ENCODE measurements at places on chromosomes 2 and 18.

- DNase-seq: no peak
Observed at GRCh38 chr2:173288561-173288960, 66.1 kb upstream of the CDCA7 start.

GRCh38 chr2:121167411-121167810, 117.6 kb downstream of the TFCP2L1 start:
- DNase-seq: no peak

GRCh38 chr2:212987492-212987891, 163.9 kb downstream of the IKZF2 start:
- no peak for DNase-seq

DNA sequence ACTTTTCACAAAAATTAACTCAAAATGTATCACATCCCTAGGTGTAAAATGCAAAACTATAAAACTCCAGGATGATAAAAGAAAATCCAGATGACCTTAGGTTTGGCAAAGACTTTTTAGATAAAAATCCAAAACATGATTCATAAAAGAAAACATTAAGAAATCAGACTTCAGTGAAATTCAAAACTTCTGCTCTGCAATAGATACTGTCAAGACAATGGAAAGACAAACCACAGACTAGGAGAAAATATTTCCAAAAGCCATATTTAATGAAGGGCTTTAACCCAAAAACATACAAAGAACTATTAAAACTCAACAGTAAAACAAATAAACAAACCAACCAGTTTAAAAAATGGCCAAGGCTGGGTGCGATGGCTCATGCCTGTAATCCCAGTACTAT, 173.6 kb upstream of the SPOPL start:
- no peak for DNase-seq

DNA sequence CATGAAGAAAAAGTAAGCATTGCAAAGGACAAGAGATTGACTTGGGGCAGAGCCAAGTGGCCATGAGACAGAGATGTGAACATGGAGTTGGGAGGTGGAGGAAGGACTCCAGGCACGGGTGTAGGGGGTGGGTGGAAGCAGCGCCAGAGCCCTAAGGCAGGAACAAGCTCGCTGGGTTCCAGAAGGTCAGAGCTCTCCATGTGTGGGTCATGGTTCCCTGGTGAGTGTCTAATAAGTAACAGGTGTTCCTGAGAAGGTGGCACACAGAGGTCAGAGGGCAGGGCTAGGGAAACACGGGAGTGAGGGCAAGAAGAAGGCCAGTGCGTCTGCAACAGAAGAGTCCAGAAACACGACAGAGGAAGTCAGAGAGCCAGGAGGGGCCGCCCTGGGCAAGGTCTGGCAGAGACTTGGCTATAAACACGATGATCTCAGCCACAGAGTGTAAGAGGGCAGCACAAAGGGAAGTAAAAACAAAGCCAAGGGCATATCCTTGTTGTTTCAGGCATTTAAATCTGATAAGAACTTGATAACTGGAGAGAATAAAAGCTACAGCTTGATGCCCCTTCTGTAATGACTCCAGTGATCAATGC, 260.8 kb downstream of the TGIF1 start:
- DNase-seq: no peak

DNA sequence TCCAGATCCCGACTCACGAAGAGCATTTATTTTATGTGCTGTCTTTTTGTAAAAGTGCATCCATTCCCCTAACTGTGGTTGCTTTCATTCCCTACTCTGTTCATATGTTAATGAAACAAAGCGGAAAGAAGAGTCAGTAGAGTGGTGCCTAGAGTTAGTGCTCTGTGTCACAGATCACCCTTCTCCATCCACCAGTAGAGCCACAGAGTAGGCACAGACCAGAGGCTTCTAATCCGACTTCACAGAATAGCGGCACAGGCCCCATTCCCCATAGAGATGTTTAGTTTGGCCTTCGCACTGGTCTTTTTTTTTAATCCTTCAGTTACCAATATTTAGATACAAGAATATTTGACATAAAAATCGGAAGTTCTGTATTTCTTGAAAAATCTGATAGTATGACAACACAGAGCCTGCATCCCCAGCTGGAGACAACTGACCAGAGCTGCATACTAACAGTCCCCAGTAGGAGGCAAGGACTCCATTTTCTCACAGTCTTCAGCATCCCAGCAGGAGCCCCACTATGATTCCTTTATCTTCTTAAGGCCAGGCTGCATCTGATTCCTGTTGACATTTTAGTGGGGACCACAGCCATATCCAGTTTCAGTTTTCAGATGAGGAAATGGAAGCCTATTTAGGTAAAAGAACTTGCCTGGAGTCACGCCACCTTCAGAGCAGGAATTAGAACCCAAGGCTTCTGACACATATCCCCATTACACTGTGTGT, 7.0 kb downstream of the G6PC2 start:
- DNase-seq: no peak

- DNase-seq: no peak
Observed at GRCh38 chr2:85744741-85745601, 8.8 kb upstream of the ATOH8 start.

DNA sequence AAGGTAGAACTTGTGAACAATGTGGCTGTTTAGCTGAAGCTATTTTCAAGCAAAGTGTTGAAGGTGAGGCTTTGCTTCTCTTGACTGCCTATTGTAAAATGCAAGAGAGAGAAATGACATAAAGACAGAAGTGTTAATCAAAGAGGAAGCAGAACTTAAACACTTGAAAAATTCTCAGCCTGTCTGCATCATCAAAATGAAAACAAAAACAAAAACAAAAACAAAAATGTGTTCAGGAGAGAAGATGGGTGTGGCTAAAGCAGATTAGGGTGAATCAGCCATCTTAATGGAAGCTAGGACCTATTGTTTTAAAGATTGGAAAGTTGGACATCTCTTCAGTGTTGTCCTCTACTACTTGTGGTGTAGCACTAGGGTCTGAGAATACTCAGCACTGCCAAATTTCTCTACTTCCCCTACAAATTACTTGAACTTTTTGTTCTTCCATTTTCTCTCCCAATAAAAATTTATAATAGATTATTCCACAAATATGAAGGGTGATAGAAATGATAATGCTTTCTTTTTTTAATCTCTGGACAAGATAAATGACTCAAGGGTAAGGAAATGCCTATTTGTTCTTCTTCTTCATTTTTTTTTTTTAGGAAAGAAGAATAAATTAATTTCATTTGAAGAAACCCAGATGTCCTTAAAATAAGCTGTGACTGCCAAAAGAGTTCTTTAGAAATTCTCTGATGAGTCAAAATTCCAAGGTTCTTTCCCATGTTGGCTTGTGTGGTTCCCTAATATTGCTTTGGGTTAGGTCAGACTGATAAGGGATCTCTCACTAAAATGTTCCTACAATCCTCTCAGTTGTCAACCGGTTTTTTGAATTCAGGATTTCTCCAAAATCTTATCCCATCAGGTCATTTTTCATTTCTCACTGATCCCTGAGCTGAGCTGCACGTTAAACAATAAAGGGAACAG, 571.2 kb upstream of the ZEB2 start:
- DNase-seq: no peak

DNA sequence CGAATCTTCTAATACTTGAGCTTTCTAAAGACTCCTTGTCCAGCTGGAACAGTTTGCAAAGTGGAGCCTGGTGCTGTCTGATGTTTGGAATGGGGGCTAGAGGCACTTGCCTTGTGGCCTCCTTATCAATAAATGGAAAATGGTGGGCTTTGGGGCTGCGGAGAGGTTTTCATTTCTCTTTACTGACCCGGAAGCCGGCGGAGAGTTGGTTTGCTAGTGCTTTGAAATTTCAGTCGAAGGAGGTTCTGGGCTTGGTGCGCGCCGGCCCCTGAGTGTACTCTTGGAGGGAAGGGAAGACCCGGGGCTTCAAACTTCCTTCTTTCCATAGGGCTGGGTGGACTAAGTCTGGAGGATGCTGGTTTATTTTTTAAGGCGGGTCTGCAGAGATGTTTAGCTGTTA, 714 bp downstream of the RPIA start:
- DNase-seq: peak; percentile 22

DNA sequence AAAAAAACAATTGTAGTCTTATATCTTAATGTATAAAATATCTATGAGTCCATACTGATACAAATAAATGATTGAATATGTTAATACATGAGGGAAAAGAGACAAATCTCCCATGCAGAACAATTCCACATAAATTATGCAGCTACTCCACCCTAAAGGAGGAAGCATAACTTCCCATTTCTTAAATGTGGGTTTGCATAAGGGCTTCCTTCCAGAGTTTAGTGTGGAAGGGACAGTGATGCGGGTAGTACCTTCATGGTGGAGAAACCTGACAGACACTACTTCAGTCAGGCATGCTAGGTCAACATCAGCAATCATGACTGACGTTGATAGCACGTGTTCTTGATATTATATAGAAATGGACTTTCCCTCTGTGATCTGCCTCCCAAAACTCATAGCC, 146.9 kb upstream of the STON1 start:
- no peak for DNase-seq

- DNase-seq: no peak
Observed at GRCh38 chr18:67608615-67609273, 92.2 kb upstream of the DSEL start.

GRCh38 chr18:53503914-53504441, 720.5 kb downstream of the MBD2 start:
- no peak for DNase-seq

DNA sequence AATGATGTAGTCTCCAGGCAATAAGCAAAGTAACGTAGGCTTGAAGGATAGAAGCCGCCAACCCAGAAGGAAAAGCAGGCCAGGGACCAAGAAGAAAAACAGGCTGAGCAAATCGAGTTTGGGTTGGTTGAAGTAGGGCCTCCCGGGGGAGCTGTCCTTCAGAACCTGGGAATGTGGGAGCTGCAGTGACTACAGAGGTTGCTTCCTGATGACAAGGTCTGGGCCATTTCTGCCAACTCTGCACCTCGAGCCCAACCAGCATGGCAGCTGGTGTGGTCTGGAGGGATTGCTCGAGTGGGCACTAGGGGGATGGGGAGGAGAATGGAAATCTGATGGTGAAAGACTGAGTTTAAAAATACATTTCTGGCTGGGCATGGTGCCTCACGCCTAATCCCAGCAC, 14.1 kb downstream of the ACMSD start:
- no peak for DNase-seq

GRCh38 chr2:33014268-33014667, 67.5 kb downstream of the LTBP1 start:
- no peak for DNase-seq

DNA sequence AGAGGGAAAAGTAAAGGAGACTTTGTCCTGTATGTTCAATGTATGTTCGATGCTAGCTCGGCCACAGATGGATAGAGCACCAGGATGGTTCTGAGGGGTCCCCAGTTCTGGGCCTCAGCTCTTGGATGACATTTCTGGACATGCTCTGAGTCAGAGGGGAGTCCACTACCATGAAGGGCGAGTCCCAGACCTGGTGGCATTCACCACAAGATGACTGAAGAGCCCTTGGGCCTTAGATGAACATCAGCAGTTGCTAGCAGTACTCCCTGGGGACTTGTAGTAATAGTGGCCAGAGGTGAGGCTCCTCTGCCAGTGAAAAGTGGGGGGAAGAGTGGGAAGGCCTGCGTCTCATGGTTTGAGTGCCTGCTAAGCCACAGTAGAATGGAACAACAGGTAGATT, 109.5 kb downstream of the GRB14 start:
- no peak for DNase-seq

DNA sequence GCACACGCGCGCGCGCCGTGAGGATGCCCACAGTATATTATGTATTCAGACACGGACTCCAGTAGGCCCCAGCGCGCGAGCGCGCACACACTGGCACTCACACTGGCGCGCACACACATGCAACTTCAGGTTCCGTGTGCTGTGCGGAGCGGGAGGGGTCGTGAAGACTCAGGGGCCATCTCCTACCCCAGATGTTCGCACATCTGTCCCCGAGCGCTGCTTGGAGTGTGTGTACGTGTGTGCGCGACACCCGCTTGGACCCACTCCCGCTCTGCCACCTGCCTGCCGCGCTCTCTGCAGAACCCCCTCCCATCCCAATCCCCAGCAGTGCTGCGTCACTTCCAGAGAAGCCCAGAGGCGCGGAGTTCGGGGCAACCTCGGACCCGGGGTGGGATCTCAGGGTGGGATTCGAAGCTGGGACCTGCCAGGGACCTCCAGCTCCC, 2.6 kb downstream of the NRP2 start:
- peak; percentile 33 for DNase-seq

DNA sequence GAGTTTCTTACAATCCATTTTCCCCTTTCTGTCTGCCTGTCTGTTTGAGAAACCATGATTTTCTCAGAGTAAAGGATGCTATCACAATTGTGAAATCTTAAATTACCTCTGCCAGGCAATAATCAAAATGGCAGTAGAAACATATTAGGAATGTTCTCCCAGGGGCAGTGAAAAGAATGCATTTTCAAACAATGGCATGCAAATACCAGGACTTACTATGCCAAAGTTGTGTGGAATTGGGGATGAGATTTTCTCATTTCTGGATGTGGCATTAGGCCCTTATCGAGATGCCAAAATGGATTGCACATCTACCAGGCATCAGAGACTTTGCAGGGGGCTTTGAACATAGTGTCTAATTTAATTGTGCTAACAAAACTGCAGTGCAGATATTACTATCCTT, 821.4 kb downstream of the RNF144A start:
- no peak for DNase-seq

DNA sequence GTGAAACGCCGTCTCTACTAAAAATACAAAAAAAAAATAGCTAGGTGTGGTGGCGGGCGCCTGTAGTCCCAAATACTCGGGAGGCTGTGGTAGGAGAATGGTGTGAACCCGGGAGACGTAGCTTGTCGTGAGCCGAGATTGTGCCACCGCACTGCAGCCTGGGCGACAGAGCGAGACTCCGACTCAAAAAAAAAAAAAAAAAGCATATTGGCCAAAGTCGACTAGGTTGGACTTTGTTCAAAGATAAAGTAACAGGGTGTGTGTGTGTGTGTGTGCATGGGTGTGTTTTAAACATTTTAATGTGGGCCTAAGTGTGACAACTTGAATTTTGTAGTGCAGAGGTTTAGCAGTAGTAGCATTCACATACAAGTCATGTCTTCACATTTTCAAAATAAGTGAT, 11.7 kb downstream of the GEMIN6 start:
- no peak for DNase-seq

GRCh38 chr2:165293440-165294420, 54.5 kb downstream of the SCN2A start:
- DNase-seq: peak; percentile 91

DNA sequence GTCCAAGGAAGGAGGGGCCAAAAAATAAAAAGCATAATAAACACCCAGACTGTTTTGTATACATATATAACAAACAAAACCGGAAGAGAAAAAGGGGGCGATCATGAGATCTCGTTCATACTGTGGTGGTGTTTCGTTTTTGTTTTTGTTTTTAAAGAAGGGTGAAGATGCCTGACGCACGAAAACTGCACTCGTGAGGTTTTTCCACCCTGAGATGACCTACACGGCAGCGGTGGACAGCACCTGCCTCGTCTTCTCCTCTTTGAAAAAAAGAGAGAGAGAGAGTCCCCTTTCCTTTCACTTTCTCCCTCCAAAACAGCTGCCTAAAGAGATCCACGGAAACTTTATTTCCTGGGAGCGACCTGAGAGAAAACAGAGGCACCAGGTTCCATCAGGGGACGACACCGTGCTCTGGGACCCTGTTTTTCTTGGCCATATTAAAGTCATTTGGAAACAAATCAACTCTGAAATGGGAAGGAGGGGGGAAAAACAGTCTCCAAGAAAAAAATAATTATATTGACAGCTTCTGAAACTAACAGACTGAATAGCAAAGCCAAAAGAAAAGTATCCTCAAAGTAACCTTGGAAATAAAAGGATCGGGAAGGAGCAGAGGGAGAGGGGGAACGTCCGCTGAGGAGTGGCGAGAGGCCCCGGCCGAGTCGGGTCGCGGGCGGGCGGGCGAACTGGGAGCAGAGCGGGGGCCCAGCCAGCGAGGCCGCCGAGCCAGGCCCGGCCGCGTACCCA, 3.5 kb downstream of the POU3F3 start:
- DNase-seq: peak; percentile 51

All from NCI-H345 (cell line).